ENCODE measurements at places on chromosomes 3 and 15.

DNA sequence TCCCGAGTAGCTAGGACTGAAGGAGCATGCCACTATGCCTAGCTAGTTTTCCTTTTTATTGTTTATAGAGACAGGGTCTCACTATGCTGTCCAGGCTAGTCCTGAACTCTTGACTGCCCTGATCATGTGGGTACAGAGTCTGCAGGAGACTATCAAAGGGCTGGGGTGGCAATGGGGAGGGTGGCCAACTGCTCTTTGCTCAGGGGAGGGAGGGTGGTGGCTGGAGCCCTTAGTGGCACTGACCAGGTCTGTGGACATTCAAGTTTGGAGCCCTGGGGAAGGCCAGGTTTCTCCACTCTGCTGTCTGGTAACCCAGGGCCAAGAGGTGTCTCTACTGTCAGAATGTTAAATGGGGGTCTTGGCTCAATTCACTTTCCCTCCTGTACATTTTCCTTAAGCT, 122.0 kb downstream of the SEC22A start:
- no peak for DNase-seq

DNA sequence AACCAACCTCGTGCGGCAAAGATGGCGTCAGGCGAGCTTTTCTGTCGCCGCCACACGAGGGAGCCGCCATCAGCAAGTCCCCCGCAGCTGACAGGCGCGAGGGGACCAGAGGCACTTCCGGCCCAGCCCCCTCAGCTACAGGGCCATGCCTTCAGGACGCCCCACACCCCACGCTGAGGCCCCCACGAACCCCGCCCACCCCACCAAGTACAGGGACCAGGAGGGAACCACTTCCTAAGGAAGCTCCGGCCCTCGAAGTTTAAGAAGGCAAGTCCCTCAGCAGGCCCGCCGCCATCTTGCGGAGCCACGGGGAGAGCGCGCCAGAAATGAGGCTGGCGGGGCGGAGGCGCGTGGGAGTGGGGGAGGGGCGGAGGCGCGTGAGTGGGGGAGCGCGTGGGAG, 790 bp downstream of the DAZL start:
- no peak for DNase-seq

DNA sequence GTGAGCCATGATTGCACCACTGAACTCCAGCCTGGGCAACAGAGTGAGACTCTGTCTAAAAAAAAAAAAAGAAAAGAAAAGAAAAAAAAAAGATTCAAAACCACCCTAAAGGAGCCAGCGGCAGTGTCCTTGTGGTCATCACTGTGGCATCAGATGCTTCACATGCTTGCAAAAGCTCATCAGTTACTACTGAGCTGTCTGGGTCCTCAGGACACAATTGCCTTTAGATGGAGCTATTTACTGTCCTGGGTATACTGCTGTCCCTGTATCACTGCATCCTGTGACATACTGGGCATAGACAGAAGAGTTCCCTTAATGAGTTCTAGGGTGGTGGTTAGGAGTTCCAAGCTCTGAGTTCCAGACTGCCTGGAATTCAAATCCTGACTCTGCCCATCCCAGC, 85.8 kb downstream of the LINGO1 start:
- DNase-seq: no peak

DNA sequence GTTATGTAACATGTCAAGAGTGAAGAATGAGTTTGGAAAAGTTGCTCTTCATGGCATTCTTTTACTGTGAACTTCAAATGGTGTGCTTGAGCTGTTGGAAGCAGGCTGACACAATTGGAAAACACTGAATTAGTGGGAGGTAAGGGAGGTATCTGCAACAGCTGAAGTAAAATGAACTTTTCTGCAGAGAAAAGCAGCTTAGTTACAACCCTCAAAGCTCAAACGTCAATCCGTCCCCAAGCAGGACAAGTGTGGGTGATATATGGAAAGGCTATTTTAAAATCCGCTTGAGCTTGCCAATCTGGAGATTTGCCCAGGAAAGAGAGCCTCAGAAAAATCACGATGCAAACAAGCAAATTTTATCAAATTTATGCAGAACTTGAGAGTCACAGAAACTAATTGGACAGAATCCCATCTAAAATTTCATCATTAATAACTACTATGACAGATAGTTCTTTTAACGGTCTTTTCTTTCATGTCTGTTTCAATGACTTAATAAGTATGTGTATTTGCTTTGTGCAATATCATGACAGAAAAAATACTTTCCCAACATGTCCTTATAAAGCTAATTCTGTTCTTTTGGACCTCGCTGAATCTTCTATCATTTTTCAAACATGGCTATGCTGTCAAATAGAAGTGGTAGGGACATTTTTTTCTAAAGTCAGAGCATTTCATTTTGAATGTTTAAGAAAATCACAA, 266.6 kb upstream of the SLITRK3 start:
- no peak for DNase-seq

DNA sequence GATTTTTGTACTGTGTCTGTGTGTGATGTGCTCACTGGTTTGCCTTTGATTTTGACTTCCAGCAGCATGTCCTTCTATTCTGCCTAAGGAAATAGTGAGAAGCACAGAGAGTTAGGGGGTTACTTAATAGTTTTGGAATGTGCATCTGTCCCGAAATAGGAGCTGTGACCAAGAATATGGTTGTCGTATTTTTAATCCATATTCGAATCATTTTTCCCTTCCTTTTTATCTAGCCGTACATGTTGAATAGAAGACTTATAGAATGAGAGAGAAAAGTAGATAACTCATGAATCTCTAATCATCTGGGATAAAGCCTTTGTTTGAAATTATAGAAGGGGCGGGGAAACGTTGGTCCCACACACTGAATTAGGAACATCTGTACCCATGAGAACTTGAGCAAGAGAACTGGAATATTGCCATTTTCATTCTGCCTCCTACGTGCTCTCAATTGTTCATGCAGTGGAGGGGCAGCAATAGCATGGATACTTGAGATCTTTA, 23.6 kb downstream of the CRTC3 start:
- DNase-seq: no peak

GRCh38 chr3:53187430-53187829, 26.4 kb downstream of the PRKCD start:
- DNase-seq: no peak

DNA sequence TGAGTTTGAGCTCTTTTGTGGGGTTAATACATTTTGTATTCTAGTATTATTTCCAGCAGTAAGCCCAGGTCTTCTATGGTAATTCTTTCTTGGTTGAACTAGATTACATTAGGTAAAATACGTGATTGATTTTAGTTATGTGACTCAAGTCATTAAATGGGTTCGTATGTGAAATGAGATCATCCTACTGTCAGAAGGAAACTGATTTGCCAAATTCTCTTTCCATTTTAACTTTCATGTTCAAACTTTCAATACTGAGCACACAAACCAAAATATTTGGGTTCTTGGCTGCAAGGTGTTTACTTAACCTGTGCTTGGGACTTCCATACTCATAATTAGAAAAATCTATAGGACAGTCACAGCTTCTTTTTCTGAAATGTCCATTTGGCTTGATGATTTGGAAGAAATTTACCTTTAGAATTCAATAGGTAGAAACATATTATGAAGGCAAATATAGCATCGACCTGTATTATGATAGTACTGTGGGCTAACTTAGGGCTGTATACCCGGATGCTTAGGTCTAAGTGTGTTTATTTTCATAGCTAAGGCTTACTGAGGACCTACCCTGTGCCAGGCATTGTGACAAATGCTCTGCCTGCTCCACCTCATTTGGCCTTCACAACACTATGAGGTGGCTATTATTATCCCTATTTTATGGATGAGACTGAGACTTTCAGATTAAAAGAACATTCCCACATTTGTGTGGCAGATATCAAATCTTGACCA, 631.8 kb upstream of the GRM7 start:
- no peak for DNase-seq

DNA sequence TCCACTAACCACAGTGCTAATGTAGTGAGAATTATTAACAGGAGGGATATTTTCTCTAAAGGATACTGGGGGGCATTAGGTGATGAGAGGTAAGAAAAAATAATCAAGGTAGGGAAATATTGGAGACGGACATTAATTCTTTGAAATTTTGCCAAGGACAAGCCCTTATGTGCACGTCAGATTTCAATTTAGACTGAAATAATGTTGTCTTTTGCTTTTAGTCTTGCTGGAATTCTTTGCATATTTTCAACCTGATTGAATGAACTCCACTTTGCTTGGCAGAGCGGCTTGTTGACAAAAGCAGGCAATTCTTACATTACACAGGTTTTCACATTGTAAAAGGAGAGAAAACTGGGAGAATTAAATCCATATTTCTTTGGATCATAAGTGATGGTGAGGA, 25.0 kb upstream of the C3orf52 start:
- no peak for DNase-seq

DNA sequence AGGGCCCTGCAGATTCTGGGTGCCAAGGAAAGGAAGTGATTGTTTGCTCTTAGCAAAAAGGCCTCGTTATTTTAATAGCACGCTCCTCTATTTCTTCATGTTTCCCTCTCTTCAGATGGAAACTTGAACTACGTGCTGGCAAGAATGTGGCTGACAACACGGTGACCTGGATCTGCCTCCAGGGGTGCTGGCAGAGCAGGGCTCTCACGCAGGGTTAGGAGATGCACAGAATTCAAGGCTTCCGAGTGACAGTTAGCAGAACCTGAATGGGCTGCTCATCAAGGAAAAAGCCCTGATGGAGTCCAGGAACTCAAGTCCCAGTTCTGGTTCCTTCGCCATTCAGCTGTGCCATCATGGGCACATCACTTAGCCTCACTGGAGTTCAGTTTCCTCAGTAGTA, 22.7 kb downstream of the CYP19A1 start:
- DNase-seq: no peak

- DNase-seq: no peak
These were observed 308.3 kb upstream of the CCDC54 start for GRCh38 chr3:107068980-107069379.
